SK-N-DZ (cell line): ENCODE measurements at places on chromosomes 4 and X.

GRCh38 chr4:114535725-114536124 lies 62.9 kb upstream of the UGT8 start:
- no peak for DNase-seq

DNA sequence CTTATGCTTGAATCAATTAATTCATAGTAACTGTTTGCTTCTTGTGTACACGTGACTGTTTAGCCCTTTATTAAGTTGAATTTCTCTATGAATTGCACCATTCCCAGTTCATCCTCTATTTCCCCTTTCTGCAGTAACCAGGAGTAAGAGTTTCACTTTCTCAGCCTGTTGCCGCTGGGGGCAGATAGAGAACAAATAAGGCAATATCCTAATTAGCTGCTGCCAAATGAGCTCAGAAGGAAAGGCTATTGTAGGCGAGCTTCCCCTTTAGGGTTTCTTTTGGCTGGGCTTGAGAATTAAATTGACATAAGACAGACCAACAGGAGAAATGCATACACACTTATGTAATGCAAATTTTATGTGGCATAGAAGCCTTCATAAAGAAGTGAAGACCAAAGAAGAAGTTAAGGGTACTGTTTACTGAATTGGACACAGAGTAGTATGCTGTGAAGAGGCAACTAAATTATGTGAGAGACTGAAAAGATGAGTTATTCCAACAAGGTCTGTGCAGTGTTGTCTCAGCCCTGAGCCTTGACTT lies 1594.7 kb downstream of the TECRL start:
- DNase-seq, result no peak

- no peak for DNase-seq
Observed at GRCh38 chr4:183553601-183554345, 48.9 kb downstream of the ING2 start.

DNA sequence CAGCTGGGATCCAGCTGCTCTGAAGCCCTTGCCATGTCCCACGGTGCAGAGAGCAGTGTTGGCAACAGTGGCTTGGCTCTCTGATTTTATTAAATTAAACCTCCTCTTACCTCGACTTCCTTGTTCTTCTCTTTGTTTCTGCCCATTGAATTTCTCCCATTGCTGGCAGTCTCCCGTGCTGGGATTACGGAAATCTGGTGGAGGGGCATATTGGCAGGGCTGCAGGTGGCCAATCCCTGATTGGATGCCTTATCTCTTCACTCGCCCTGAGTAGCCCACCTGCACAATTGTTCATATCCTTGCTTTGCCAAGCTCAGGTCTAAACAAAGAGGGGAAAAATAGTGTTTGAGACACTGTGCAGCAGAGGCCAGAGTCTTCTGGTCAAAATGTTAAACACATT lies 493.9 kb downstream of the TMA16 start:
- no peak for DNase-seq

GRCh38 chr4:109051054-109051453 lies 251.4 kb downstream of the COL25A1 start:
- no peak for DNase-seq
